ENCODE measurements at places on chromosomes 12 and 14. TPM values are rescaled to one million over a fixed set of nuclear protein-coding genes. Genes with fewer than 3 reads are reported as not detected.

GRCh38 chr14:102514987-102515733 is 5.6 kb upstream of the ANKRD9 start:
- no peak for DNase-seq

- no peak for DNase-seq
Observed at GRCh38 chr12:52531566-52532300, 11.5 kb upstream of the KRT5 start.

GRCh38 chr14:64550621-64551333 is 1.0 kb downstream of the PPP1R36 start:
- no peak for DNase-seq

- DNase-seq = no peak
Observed at GRCh38 chr12:70756118-70756517, 118.9 kb upstream of the PTPRB start.

DNA sequence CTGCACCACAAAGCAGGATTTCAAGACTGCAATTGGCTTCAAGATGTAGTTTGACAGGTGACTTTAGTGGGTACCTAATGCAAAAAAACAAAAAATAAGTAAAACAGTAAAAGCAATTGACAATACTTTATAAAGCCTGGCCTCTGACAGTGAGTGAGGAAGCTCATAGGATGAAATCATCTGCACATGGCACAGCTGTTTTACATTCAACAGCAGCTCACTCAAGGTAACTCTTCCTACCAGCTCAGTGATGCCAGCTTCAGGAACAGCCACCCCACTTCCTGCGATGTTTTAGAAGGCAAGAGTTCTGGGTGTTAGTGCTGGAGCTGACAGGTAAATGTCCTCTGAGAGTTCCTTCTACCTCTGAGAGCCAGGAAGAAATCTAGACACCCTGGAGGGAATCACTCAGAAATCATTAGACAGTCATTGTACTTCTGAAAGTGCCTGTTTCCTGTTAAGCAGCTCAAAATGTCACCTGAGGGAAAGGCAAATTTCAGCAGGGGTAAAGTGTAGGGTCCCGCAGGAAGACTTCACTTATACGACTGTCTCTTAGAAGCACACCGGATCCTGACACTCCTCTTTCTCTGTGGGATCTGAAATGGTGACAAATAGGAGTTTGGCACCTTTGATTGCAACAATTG is 99.9 kb downstream of the FOXN3 start:
- DNase-seq = no peak

DNA sequence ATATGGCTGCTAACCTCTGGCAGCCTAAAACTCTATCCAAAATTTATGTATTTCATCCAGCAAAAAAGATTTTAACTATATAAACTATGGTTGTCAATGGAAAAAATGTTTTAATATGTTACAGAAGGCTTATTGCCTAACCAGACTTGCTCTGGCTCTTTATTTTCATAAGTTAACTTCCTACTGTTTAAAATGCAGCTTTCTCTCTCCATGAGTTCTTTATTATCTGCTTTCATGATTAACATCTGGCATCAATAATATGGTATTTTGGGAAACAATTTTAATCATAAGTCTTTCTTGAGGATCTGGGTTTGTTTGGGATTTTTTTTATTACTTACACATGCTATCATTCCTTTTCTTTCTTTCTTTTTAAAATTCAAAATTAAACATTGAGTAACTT is 20.5 kb downstream of the KERA start:
- DNase-seq = no peak

DNA sequence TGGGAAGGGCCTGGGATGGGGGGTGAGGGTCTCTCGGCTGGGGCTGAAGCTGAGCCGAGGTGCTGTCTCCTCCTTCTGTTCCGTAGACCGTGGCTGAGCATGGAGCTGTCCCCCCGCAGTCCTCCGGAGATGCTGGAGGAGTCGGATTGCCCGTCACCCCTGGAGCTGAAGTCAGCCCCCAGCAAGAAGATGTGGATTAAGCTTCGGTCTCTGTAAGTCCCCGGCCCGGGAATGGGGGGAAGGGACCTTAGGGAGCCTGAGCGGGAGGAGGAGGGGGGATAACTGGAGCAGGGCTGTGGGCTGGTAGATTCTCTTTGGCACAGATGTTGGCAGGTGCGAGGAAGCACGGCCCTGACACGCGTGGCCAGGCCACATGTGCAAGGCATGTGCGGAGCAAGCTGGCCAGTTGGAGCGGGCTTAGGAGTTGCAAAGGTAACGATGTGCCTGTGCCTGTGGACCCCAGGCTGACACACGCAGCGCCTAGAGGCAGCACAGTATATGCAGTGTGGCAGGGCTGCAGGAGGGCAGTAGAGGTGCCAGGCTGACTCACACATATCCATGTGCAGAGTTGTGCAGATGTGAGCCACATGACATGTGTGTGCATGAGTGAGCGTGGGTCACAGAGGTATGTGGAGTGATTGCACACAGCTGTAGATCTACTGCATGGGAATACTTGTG is 512 bp downstream of the PDE1B start:
- DNase-seq = no peak

DNA sequence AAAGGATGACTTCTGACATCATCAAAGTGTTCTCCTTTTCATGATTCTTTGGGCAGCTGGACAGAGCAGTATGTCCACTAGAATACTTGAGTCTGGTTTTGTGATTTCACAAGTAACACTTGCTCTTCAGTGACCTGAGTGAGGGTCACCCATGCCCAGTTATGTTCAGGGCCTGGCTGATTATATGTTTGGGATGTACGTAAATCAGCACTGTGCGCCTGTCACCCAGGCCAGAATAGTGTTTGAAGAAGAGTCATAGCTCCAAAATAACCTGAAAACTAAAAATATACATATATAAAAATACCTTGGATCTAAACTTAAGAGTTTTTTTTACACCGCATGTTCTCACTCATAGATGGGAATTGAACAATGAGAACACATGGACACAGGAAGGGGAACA is 3.8 kb downstream of the BICD1 start:
- DNase-seq = no peak

DNA sequence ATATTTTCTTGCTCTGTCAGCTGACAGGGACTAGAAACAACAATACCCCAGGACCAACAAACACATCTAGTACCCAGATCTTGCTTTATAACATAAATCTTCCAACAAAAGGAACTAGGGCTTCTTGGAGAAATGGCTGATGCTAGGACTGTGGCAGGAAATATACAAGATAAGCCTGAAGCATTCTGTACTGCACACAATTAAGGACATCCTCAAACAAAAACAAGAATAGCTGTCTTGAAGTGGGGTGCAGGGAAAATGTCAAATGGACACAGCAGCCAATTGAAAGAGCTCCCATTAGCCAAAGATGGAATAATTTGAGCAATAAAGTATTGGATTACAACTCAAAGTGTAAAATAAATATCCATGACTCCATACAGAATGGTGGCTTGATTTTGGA is 50.0 kb downstream of the LGMN start:
- DNase-seq = no peak

DNA sequence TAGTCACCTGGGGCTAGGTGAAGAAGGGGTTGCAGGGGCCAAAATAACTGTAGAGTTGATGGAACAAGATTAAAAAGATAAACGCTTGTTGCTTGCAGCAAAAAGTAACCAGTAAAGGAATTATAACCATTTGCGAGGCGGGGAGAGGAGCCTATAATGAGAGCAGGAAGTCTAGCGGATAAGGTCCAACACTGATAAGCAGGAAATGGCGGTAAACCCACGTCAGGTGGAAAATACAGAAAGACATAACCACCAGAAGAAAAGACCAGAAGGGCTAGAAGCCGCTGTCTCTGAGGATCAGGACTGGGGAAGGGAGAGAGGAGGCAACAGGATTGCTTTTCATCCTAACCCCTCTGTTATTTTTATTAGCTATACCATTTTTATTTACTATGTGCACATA is 303.3 kb downstream of the DPF3 start:
- no peak for DNase-seq

DNA sequence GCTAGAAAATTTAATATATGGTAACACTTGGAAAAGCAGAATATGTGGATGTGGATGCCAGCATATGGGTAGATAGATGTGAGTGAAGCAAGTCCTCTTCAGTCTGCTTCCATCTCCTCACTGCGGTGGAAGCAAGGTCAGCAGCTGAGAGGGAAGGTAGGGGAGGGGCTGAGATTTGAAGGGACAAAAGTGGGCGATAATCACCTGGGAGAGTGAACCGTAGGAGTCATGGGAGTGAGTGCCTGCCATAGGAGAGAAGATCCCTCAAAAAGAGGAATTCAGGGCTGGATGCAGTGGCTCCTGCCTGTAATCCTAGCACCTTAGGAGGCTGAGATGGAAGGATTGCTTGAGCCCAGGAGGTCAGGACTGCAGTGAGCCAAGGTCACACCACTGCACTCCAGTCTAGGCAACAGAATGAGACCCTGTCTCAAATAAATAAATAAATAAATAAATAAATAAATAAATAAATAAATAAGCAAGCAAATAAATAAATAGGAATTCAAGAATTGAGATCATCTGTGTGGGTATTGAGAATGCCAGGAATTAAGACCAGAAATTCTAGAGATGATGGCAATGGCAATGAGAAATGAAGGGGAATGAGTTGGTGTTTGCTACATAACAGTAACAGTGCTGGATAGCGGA is 123.4 kb downstream of the BICD1 start:
- no peak for DNase-seq

DNA sequence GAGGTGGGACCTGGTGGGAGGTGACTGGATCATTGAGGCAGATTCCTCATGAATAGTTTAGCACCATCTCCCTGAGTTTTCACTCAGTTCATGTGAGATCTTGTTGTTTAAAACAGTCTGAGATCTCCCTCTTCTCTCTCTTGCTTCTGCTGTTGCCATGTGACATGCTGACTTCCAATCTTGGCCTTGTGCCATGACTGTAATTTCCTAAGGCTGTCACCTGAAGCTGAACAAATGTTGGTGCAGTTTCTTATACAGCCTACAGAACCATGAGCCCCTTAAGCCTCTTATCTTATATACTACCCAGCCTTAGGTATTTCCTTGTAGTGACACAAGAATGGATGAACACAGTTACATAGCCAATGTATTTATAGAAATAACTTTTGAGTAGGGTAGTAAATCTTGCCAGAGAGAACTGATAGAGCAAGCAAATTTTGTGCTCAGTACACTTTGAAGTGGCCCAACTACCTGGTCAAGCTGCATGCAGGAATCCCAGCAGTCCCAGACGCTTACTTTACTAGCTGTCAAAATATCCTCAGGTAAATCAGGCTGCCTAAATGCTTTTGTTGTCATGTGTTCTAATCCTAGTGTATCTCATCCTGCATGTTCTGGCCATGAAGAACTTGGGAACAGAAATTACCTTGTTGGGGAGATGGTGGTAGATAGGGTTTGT is 445.6 kb upstream of the MIS18BP1 start:
- DNase-seq = no peak

DNA sequence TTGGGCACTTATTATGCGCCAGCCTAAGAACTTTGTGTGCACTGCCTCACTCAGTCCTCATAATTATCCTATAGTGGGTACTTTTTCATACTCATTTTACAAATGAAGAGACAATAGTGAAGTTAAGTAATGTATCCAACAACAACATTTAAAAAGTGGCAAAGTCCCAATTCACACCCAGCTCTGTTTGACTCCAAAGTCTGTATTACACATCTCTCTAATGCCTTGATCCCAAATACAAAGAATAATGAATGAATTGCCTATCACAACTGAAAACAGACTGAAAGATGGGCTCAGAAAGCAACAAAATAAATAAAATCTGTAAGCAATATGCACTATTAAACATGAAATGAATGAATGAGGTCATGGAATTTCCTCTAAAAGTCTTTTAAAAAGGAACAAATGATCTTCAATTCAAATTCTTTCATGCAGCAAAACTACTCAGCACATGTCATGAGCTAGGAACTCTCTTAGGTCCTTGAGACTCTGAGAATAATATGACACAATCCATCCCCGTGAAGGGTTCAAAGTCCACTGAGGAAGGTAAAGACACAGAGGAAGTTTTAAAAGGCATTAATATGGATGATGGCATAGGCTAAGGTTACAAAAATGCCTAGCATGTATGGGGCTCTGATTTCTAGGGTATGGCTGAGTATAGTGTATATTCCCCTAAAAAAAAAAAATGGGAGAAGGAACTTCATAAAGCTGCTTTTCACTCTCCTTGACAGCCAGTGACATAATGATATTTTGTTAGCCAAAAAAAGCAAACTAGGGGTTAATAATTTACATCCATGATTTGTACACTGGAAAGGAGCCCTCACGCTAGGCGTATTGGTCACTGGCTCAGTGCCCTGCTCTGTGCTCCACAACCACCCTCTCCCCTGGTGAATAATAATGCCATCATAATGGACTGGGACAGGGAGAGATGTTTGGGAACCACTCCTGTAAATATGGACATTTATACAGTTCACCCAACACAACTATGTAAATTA is 103.4 kb downstream of the SLC2A13 start:
- no peak for DNase-seq

GRCh38 chr14:42504433-42504832 is 897.8 kb downstream of the LRFN5 start:
- DNase-seq = no peak

DNA sequence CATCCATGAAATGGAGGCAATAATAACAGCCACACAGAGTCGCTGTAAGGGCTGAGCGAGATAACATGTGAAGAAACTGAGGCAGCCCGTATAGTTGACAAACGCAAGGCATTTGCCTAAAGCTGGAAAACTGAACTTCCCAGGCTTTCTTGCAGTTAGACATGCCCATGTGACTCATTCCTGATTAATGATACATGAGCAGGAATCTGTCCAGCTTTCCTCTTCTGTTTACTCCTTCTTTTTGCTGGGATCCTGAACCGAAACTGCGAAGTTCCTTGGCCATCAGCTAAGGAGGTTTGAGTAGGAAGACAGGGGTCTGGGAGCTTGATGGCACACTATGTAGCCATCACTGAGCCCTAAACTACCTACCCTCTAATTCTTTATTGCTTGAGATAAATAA is 52.2 kb downstream of the ST8SIA1 start:
- no peak for DNase-seq

DNA sequence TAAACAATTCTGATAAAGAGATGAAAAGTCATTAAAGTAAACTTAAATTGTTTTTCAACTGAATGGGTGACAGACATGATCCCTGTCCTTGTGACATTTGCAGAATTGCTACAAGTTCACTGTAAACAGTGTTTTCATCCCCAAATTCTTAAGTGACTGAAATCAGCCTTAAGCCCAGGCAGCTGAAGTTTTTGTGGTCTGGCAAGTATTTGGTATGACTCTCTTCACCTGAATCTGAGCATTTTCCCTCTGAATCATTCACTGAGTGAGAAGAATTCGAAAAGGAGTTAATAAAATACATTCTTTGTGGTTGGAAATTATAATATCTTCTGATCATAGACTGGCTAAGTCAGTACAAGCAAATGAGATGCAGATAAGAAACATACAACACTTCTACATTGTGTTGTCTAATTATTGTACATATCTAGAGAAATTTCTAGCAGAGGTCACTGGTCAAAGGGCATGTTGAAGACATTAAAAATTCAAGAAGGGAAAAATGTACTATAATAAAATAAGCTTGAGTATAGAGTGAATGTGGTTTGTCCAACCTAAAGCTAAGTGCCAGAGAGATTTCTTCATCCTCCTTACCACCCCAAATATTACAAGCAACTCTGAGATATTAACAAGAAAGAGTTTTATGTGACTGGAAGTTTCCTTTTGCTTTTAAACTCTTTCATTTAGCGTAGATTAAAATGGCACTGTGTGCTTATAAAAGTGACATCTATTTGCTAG is 177.8 kb upstream of the DIO2 start:
- no peak for DNase-seq

- DNase-seq = no peak
Observed at GRCh38 chr14:38224338-38224737, 16.6 kb downstream of the SSTR1 start.

KRT71 gene
- total RNA-seq = not detected

KRT2 gene
- total RNA-seq = not detected

CFAP73 gene
- not detected for total RNA-seq

AP5M1 gene
- total RNA-seq = 27.9 TPM

CHD8 gene
- 49.8 TPM for total RNA-seq
